ENCODE measurements at places on chromosomes 7 and 10. TPM values are rescaled to one million over a fixed set of nuclear protein-coding genes. Genes with fewer than 3 reads are reported as not detected.

The POP7 gene
- total RNA-seq: 26.4 TPM

The CCDC7 gene
- total RNA-seq: 35.2 TPM

The PTPRE gene
- total RNA-seq: 11.2 TPM

The PRKAR1B gene
- total RNA-seq: 38.3 TPM

The PLXDC2 gene
- total RNA-seq: 25.2 TPM

The TAS2R4 gene
- 1.0 TPM for total RNA-seq

The ERVW-1 gene
- total RNA-seq: not detected

The ASB10 gene
- total RNA-seq: 21.0 TPM

The H2BK1 gene
- not detected for total RNA-seq

The LGI1 gene
- total RNA-seq: 0.21 TPM

The WASHC2A gene
- 215 TPM for total RNA-seq

The NDUFB8 gene
- total RNA-seq: 447 TPM

The MIOS gene
- 22.1 TPM for total RNA-seq

The DNAH11 gene
- 3.7 TPM for total RNA-seq

The KIF5B gene
- total RNA-seq: 152 TPM

DNA sequence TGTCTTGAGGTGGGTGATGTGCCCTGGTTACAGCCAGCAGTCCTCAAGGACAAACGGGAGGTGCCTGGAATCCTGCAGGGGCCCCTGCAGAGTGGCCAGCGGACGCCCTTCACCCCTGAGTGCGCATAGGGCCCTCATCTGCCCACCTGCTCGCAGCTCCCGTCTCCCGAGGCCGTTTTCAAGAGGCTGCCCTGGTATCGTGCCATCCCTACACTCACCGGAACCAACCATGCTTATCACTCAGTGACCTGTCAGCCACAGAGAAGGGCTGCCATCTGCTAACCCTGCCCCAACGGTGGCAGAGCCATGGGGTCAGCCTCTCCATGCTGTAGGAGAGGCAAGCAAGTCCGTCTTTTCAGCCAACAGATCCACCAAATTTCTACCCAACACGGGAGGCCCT lies 122.0 kb downstream of the FAM53B start:
- DNase-seq: no peak

DNA sequence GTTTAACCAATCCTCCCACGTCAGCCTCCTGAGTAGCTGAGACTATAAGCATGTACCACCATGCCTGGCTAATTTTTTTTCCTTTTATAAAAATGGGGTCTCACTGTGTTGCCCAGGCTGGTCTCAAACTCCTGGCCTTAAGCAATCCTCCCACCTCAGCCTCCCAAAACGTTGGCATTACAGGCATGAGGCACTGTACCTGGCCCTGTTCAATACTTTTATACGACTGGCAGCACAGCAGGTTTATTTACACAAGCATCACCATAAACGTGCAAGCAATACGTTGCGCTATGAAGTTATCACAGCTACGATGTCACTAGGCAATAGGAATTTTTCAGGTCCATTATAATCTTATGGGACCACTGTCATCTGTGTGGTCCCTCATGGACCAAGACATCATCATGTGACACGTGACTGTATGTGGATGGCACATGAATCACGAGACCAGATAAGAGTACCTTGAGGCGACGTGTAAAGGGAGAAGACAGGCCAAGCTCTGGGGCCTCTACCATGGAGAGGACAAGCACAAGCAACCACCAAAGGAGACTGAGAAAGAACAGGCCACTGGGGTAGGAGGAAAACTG lies 34.5 kb upstream of the SLC18A3 start:
- no peak for DNase-seq

DNA sequence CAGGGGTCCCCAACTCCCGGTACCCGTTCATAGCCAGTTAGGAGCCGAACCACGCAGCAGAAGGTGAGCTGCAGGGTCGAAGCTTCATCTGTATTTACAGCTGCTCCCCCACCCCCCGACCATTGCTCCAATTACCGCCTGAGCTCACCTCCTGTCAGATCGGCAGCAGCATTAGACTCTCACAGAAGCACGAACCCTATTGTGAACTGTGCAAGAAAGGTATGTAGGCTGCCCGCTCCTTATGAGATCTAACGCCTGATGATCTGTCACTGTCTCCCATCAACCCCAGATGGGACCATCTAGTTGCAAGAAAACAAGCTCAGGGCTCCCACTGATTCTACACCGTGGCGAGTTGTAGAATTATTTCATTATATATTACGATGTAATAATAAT lies 14.6 kb upstream of the AZGP1 start:
- no peak for DNase-seq

- DNase-seq: peak; percentile 64
Measured at GRCh38 chr10:71694567-71694968, 25.0 kb downstream of the C10orf105 start.

GRCh38 chr7:94217766-94218165 lies 176.9 kb upstream of the COL1A2 start:
- DNase-seq: no peak

- DNase-seq: peak; percentile 51
Measured at GRCh38 chr10:44132361-44133289, 252.3 kb downstream of the CXCL12 start.

DNA sequence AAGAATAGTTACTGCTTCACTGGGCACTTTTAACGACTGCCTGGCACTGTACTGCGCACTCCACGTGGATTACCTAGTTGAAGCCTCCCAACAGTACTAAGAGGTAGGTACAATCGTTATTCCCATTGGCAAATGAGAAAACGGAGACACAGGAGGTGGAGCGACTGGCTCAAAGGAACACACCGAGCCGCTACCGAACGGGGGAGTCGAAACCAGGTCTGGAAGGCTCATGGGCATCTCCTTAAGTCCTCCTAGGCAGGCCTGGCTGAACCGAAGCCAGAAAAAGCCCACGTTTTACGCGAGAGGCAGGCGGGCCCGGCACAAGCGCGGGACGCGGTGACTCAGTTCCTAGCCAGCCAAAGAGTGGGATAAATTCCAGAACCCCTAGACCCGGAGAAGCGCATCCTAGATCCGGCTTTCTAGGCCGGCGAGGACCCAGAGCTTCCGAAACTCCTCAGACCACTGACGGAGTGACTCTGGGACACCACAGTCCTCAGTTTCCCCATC lies 472 bp downstream of the PDAP1 start:
- DNase-seq: peak; percentile 75

DNA sequence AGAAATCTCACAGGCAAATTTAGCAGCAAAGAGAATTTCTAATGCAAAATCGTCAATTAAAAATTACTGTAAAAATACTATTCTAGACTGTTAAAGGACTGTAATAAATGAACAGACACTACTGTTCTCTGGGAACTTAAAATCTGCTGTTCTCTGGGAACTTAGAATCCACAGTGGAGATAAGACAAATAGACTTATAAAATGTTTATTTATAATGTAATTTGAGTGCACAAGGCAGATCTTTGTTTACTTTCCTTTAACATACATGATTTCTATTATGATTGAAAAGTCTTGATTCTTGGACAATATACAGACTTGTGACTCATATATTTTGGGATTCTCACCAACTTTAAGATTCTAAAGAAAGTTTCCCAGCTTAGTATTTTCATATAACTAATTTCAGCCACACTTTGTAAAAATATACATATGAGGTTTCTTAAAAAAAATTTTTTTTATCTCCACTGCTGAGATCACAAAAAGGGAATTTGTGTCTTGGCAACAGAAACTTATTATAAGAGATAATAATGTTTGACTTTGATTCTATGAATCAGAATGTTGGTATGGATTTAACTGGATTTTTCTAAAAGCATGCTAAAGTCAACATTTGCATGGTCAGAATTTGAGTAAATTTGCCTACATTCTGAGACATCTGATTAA lies 166.3 kb upstream of the RHOBTB1 start:
- no peak for DNase-seq

DNA sequence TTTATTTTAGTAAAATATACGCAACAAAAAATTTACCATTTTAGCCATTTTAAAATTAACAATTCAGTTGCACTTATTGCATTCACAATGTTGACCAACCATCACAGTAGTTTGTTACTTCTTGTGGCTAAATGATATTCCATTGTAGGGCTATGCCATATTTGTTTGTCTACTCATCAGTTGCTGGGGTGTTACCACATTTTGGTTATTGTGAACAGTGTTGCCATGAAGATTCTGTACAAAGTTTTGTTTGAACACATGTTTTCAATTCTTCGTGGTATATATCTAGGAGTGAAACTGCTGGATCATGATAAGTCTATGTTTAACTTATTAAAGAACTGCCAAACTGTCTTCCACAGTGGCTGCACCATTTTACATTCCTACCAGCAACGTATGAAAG lies 46.3 kb upstream of the ZNF365 start:
- no peak for DNase-seq

- no peak for DNase-seq
Measured at GRCh38 chr7:158815083-158815799, 14.1 kb downstream of the ESYT2 start.

DNA sequence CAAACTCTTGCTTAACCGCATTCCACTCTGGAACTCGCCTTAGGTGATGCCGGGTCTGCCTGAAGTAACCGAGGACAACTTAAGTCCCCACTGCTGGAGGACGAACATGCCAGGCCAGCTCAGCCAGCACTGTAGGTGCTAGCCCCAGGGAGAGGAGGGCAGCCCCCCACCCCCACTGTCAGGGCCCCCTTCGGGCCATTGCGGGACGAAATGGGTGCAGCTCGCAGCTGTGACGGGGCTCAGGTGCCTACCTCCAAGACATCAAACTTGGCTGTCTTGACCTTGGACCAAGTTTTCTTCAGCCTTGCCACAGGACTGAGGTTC lies 60.4 kb downstream of the CSGALNACT2 start:
- no peak for DNase-seq

DNA sequence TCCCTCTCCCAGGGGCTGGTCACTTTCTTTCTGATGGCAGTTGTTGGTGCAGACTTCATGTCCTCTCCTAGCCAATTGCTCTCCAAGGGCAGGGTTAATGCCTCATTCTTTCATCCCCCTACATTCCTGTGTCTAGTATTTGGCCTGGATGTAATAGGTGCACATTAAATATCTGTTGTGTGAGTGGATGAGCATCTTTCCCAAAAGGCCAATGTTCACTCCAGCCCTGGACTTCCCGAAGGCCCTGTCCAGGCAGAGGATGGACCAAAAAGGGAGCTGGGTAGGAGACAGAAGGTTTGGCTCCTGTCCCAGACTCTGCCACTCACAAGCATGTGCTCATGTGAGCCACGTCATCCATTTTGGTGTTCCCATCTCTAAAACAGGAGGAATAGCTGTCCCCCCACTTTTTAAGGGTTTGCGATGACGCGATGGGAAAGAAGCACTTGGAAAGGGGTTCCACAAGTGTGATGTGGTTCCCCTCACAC lies 47.5 kb downstream of the RGS10 start:
- no peak for DNase-seq

GRCh38 chr10:81848514-81848913 lies 26.5 kb upstream of the NRG3 start:
- no peak for DNase-seq

DNA sequence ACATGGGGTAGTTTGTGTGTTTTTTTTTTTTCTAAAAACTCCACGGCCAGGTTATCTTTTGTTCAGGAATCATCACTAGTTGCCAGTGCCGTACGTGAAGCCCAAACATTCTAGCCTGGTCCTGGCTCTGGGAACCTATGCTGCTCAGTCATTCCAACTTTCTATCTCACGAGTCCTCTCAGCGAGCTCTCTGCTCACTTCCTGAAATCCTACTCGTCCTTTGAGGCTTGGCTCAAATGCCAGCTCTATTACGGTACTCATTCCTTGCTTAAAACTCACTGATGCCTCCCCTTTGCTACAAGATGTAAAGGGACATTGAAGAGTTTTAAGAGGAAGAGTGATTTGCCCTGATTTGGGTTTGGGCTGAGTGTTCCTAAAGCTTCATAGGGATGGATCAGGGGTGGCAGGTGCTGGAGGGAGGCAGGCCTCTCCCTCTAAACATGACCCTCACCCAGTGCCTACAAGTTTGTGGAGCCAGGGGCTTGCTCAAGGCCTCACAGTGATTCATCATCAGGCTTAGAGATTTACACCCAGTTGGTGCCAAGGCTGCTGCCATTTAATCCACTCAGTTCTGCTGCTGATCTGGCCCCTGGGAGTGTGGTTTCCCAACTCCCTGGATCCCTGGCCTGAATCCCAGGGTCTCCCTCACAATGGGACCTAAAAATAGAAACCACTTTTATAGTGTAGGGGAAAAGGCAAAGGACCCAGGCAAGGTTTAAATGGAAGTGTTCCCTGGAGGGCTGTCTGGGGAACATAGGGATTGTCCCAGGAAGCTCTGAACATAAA lies 46.1 kb upstream of the R3HCC1L start:
- DNase-seq: no peak

GRCh38 chr7:106068986-106069385 lies 43.1 kb downstream of the SYPL1 start:
- DNase-seq: no peak

- DNase-seq: no peak
Measured at GRCh38 chr10:119652361-119652730, 1.2 kb downstream of the BAG3 start.

DNA sequence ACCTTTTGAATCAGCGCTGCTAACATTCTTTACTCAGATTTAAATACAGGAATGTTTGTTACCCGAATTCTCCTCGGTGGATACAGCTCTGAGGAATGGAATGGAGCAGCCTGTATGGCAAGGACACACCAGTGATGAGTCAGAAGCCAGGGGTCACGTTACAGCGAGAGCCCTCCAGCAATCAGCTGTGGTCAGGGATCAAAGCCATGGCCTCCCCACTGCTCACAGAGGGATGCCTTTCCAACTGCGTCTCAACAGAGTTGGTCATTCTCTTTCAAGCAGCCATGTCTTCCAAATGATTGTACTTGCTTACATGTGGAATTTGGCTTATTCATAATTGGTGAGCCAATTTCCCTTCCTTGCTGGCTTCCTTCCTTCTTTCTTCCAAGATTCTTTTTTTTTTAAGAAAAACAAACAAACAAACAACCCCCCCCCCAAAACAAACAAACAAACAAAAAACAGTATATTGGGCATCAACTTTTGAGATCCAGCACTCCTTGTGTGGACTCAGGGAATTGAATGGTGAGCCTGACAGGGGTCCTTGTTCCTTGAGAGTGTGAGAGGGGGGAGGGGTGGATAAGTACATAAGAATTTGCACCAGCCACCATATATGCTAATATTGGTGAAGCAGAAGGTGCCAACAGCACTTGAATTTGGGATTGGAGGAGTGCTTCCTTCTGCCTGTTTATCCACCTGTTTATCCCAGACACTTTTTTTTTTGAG lies 100.2 kb downstream of the ATXN7L1 start:
- peak; percentile 81 for DNase-seq

DNA sequence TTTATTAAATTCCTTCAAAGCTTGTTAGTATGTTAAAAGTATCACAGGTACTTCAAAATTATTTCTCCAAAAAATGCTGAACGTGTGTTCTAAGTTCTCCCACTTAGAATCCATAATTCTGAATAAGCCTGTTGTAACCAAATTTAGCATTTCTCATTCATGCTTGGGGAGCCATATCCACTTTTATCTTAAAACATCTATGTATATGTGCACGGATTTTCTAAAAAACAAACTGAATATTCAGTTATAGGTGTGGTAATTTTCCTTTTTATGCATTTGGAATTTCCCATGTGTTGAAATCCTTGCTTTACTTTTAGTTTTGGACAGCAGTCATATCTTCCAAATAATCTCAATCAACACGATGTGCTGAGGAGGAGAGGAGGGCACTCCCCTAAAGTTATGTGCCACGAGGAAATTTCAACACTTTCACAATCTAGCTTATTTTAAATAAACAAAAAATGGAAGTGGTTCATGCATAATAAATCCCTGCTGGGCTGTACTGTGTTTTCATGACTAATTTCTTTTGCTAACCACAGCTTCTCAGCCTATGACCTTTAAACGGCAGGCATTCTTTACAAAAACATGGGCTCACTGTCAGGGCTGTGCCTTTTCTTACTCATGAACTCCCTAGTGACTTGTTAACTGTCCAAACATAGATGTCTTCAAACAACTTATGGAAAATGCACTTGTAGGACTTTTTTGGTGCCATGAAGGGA lies 380.3 kb upstream of the SEMA3C start:
- DNase-seq: no peak

- DNase-seq: no peak
Measured at GRCh38 chr7:48389977-48390376, 218.7 kb downstream of the ABCA13 start.

Data from right cardiac atrium (tissue), 5 donors.